H9 (cell line): ENCODE measurements at places on chromosomes 4 and X.

- DNase-seq, result no peak
Measured at GRCh38 chr4:70746179-70746839, 24.5 kb downstream of the RUFY3 start.

- no peak for DNase-seq
Measured at GRCh38 chr4:8319731-8320385, 50.3 kb downstream of the HTRA3 start.

DNA sequence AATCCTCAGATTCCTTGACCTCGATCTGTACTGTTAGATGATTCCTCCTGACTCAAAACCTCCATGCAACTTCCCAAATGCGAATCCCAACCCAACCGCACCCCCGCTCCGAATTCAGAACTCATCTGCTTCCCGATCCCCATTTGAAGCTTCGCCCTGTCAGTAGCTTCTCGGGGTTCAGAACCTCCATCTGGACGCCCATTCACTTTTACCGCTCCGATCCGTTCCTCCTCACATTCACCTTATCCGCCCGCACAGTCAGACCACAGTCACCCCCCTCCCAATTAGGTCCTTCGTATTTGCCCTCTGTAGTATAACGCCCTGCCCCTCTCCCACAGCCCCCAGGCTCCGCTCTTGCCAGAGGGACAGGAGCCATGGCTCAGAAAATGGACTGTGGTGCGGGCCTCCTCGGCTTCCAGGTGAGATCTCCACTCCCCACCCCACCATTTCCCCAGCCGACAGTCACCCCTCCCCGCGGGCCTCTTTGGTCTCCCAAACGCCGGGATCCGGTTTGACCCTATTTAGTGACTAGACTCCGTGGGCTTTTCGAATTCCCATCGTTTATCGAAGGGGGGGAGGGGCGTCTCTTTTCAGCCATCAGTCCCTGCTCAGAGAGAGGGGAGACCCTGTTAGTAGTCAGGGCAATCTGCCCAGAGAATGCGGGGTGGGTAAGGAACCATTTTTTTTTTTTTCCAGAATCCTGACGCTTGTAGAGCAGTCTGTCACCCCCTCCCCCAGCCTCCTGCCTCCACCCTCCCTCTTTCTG lies 691 bp downstream of the MAGED1 start:
- DNase-seq, result no peak

DNA sequence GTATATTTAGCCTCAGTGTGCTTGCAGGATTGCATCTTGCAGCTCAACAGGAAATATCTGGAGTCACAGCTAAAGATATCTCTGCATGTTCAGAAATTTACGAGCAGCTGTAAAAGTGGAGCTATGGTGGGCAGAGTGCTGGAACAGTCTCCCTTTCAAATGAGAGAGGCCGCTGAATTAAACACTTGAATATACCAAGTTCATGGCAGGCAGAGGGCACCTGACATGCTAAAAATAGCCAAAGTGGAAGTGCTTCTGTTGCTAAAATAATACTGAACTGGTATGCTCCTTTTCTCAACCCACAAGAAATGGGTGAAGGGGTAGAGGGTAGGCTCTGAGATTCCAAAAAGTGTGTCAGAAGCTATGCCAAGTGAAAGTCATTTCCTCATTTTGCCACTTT lies 98.1 kb downstream of the MGST2 start:
- DNase-seq, result no peak

- DNase-seq, result peak; percentile 36
Measured at GRCh38 chrX:102712981-102713625, 855 bp downstream of the GPRASP2 start.

GRCh38 chr4:87128006-87128705 lies 92.3 kb downstream of the KLHL8 start:
- no peak for DNase-seq

DNA sequence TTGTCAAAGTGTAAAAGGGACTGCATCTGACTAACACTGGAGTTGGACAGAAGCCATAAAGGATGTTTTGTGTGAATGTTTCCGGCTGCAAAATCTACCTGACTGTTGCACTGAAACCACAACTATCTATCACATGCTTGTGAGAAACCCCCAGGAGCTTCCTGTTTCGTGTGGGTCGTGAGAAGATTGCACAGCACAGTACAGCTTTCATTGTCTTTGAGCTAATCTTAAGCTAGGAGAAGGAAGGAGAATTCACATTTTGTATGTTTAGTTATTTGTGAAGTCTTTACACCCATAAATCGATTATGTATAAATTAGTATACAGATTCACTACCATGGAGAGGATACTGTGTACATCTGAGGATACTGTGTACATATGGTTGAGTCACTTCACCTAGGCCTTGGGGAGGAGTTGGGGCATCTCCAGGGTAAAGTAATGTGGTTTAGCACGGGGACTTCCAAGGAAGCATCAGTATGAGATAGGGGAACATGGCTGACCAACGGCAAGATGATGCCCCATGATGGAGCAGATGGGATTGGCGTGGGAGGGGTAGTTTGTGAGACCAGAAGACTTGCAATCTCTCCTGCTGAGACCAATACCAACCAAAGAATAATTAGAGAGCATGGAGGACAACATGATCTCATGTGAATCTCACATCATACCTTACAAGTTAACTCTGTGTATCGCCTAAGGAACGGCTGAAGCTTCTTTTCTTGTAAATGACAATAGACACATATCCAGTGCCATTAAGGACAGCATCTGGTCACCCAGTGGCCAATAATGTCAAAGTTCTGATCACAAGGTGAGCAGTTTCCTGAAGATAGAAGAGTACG lies 43.1 kb upstream of the FAM9C start:
- DNase-seq, result no peak

DNA sequence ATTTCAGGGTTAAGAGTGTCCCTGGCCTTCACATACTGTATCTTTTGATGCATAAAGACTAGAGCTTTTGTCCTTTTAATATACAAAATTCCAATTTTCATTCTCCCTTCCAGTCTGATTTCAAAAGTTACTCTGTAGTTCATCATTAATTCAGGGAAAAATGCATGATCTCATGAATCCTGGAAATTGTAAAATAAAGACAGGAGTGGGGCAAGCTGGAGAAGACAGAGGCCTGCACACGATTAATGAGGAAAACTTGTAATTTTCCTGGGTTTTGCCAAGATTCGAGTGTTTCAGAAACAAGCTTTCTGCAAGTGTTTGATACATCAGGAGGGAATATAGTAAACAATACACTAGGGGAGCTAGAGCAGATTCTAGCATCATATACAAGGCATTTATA lies 947.9 kb downstream of the FAT4 start:
- no peak for DNase-seq

DNA sequence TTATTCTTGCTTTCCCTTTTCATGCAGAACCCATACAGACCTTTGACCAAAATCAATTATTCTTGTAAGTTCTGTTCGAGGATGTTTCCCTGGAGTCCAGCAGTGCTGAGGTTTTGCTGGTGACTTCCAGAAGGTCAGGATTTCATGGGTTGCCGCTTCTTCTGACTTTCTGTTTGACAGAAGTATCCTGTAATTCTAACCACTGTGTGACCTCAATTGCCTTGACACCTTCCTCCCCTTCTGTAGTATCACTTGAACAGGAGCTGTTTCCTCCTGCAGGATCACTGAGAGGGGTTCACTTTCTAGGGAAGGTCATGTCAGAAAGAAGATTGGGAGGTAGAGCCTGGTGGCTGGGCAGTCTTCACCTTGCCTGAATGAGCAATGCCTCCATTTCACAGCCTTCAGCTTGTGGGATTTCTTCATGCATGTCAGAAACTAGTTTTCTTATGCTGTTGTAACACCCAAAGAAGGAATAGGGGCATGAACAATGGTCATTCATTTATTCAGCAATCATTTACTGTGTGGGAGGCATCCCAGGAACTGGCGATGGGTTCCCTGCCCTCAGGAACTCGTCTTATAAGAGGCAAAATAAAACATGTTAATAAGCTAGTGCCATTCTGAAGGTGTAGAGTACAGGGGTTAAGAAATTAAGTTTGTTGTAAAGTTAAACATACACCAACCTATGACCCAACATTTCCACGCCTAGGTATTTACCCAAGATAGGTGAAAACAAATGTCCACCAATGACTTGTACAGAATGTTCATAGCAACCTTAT lies 205.9 kb downstream of the SOWAHB start:
- no peak for DNase-seq
